ENCODE measurements at places on chromosomes 1 and 21.

DNA sequence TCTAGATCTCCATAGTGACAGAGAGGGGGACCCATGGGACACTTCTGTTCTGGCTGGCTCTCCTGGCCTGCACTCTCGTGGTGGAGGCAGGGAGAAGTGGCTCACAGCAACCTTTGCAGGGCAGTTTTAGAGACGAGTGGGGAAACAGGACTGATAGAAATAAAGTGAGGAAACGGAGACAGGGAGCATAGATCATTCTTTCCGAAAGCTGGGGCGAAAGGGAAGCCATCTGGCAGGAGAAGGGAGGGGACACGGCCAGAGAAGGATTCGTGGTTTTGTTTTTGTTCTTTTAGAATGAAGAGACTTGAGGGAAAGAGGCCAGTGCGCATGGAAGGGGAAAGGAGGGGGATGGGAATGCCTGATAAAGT, 3.5 kb downstream of the TIE1 start:
- DNase-seq = no peak

DNA sequence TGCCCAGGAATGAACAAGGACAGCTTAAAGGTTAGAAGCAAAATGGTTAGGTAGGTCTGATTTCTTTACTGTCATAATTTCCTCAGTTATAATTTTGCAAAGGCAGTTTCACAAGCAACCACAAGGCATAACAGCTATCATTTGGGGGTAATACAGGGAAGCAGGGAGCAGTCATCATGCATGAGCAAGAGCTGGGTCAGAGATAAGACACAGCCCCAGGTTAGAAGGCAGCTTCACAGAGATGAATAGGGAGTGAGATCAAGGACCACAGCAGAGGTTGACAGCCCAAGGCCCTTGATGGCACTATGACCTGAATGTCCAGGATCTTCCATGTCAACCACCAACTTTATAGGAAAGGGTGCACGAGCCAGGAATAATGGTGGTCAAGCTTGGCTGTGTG, 9.0 kb upstream of the CSRP1 start:
- DNase-seq = no peak

DNA sequence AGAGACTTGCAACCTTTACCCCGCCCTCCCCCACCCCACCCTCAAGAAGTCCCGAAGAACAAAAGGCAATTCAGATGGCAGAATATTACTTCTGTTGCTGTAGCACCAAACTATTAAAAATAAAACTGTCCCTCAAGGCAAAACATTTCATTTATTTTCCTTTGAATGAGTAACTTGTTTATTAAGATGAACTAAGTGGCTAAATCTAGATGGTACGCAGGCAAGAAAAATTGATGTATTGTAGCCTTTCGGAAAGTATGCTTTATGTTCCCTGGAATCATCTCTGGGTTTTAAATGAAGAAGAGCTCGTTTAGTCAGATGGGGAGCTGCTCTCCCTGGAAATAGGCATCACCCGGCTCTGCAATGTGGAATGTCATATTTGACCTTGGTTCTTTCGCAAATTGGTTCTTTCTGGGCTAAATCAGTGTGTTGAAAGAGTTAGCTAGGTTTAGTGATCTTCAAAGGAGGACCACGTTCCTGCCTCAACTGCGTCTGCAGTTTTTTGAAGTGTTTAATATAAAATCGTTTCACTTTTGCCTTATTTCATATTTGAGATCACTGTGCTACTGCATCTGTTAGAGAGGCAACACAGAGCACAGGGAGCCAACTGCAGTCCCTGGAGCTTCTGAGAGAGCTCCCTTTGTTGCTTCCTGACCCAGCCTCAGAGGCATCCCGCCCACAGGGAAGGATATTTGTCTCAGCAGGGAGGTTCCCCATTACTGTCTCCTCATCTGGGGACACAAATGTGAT, 61.8 kb downstream of the KIF26B start:
- DNase-seq = no peak

DNA sequence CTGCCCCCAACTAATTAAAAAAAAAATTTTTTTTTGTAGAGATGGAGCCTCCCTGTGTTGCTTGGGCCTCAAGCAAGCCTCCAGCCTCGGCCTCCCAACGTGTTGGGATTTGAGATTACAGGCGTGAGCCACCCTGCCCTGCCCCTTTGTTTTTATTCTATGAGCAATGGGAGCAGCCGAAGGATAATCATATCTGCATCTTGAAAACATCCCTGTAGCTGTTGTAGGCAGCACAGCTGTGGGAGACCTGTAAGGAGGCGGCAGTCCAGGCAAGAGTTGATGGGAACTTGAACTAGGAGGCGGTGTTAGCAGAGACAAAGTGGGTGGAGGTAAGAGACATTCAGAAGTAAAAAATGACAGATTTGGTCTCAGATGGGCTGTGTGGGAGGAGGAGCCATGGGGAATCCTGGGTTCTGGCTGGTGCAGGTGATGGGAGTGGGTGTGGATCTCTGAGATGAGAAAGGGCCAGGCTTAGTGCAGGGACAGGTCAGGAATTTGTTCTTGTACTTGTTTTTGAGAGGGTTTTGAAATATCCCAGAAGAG, 31.3 kb downstream of the STUM start:
- DNase-seq = no peak

- DNase-seq = no peak
Observed at GRCh38 chr21:44875316-44875700, 1.8 kb upstream of the PTTG1IP start.

DNA sequence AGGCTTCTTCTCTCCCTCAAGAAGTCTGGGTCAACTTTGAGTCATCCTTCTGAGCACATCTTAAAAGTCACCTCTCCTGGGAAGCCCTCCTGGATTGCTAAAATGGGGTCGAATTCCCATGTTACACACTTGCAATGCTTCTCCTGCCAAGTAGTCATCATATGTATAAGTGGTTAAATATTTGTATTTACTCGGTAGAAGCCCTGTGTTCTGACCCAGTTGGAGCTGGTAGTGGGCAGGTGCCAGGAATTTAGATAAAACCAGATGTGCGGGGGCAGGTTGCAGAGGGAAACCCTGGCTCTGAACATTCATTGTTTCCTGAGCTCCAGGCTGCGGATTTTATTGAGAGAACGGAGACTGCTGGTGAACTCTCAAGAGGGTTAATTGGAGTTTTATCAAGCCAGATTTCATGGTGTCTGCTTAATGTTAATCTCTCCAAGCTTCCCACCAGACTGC, 52.8 kb upstream of the RPL11 start:
- no peak for DNase-seq

- DNase-seq = no peak
Observed at GRCh38 chr21:26365849-26366248, 195.3 kb upstream of the APP start.

GRCh38 chr1:165717918-165718515, 19.7 kb upstream of the ALDH9A1 start:
- DNase-seq = peak; percentile 5

GRCh38 chr1:218584418-218585155, 239.5 kb downstream of the TGFB2 start:
- no peak for DNase-seq

GRCh38 chr1:92599184-92599583, 112.5 kb upstream of the GFI1 start:
- DNase-seq = no peak

DNA sequence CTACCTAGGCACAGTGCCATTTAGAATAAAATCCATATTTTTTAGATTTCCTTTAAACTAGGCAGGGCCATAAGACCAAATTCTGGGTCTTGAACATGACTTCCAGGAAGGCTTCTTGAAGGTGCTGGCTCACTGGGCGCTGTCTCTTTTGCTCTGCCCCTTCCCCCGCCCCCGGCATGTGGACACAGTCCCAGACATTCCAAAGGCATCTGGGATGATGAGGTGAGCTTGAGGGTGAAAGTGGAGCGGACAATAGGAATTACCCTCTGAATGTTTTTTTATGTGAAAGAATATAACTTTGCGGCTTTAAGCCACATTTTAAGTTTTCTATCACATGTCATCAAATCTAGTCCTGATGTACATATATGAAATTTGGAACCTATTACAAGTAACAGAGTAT, 29.4 kb downstream of the RWDD3 start:
- DNase-seq = no peak
